Bronchial epithelial cell (primary cell): ENCODE measurements at places on chromosomes 1 and 21.

DNA sequence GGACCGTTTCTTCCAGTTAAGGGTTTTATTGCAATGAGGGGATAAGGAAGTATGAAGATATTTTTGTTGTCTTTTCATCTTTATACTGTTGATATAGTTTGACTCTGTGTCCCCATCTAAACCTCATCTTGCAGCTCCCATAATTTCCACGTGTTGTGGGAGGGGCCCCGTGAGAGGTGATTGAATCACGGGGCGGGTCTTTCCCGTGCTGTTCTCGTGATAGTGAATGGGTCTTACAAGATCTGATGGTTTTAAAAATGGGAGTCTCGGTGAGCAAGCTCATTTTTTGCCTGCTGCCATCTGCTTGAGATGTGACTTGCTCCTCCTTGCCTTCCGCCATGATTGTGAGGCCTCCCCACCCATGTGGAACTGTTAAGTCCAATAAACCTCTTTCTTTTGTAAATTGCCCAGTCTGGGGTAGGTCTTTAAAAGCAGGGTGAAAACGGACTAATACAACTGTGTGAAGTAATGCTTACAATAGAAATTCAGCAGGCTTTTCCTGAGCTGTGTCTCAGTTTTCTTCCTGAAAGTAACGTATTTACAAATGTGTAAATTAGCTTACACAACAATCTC lies 377.3 kb downstream of the SIPA1L2 start:
- DNase-seq: no peak

DNA sequence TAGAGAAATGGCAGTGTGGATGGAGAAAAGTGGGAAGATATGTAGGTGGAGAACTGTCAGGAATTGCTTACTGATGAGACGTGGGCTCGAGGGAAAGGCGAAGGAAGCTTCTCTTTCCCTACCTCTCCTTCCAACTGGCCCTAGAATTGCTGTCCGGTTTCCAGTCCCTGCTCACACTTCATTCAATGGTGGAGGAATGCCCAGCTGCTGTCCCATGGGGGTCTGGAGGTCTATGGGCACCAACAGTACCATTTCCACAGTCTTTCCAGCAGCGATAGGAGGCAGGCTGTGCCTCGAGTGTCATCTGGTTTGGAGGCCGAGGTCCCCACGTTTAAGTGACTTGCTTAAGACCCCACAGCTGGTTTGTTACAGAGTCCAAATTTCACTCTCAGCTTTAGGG lies 31.5 kb upstream of the CD1D start:
- DNase-seq: no peak

- DNase-seq: peak; percentile 98
Measured at GRCh38 chr1:9890224-9890731, 19.8 kb downstream of the CTNNBIP1 start.

DNA sequence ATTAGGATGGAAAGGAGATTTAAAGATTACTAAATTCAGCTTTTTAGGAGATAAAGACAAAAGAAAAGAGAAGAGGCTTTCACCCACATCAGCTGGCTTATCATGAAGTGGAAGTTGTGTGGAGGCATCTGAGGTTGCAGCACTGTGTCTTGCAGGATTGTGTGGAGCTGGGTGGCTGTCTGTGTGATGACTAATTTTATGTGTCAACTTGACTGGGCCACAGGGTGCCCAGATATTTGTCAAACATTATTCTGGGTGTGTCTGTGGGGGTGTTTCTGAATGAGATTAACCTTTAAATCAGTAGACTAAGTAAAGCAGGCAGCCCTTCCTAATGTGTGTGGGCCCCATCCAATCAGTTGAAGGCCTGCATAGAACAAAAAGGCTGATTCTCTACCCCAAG lies 3.9 kb downstream of the KCNA10 start:
- DNase-seq: no peak

DNA sequence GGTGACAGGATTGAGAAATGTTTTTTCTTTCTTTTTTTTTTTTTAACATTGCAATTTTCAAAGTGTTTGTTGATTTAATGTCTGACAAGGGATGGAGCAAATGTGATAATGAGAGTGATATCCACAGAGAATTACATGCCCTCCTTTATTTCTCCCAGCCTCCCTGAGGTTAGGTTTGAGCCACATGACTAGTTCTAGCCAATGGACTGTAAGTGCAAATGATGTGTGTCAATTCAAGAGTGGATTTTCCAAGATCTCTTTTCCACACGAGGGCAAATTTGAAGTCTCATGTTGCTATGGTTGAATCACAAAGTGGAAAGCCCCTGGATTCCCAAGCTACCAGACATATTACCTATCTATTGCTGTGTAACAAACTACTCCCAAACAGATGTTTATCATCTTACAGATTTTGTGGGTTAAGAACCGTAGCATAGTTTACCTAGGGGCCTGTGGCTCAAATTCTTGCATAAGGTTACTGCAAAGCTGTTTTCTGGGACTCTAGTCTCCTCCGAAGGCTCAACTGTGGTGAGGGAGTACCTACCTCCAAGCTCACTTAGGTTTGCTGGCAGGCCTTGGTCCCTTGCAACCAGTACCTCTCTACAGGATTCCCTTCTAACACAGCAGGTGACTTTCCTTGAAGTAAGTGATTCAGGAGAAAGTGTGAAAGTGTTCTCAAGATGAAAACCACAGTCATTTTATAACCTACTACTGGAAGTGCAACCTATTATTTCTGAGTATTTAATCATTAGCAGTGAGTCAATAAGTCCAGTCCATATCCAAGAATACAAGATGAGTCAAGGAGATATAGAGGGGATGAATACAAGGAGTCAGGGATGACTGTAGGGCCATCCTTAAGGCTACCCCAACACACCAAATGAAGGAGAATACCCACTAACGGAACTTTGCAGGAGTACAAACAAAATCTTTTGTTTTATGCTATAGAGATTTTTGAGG lies 533.6 kb downstream of the PTPRC start:
- peak; percentile 27 for DNase-seq

- DNase-seq: peak; percentile 34
Measured at GRCh38 chr1:23657659-23658275, 33.8 kb upstream of the RPL11 start.

DNA sequence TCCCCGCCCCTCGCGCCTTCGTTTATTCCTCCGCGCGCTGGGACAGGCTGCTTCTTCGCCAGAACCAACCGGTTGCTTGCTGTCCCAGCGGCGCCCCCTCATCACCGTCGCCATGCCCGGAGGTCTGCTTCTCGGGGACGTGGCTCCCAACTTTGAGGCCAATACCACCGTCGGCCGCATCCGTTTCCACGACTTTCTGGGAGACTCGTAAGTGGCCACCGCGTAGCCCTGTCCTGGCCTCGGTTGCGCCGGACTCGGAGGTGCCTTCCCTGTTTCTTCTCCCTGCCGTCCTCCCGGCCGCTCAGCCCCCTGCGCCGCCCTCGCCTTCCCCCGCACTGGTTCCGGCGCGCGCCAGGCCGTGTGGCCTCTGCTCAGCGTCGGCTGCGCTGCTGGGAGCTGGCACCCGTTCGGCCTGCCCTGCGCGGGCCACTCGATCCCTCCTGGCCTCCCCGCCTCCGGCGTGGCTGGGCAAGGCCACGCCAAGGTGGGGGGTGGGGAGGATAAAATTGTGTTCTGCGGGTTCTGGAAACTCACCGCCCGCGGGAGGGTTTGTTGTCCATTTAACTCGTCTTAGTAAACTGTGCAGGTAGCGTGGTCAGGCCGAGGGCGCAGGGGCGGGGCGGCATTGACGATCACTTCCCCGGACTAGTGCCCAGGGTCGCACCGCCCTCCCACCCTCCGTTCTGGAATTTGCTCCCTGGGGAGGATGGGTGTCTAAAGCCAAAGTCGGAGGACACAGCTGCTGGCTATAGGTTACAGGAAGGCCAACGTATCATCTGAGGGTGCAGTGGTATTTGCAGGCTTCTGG lies at the start of gene PRDX6:
PRDX6 (plus strand) TSS at position 50 of the 808 bp plus-strand sequence; CDS start at position 113, 63 bp downstream.
- DNase-seq: peak; percentile 50

DNA sequence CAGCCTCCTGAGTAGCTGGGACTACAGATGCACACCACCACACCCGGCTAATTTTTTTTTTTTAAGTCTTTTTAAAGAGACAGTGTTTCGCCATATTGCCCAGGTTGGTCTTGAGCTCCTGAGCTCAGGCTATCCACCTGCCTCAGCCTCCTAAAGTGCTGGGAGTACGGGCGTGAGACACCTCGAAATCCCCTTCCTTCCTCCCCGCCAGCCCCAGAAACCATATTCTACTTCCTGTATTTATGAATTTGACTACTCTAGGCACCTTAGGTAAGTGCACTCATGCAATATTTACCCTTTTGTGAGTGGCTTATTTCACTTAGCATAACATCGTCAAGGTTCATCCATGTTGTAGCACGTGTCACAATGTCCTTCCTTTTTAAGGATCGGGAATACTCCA lies 6.9 kb upstream of the LRP8 start:
- no peak for DNase-seq

DNA sequence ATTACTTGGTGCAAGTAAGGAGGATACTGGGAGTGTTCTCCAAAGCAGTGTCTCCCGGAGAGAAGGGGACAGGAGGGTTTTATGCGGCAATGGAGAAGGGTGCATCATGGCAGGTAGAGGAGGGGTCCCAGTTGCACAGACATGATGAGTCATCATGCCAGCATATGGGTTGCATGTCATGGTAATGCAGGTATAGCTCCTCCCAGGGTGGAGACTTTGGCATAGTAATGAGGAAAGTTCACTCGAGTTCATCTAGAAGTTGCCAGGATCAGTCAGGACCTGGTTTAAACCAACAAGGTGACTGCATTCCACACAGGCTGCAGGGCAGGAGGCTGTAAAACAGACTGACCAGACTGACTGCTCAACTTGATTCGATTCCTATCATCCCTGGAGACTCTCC lies 355.7 kb upstream of the DUSP10 start:
- peak; percentile 72 for DNase-seq

GRCh38 chr1:19033926-19034680 lies 77.6 kb upstream of the IFFO2 start:
- DNase-seq: peak; percentile 97

DNA sequence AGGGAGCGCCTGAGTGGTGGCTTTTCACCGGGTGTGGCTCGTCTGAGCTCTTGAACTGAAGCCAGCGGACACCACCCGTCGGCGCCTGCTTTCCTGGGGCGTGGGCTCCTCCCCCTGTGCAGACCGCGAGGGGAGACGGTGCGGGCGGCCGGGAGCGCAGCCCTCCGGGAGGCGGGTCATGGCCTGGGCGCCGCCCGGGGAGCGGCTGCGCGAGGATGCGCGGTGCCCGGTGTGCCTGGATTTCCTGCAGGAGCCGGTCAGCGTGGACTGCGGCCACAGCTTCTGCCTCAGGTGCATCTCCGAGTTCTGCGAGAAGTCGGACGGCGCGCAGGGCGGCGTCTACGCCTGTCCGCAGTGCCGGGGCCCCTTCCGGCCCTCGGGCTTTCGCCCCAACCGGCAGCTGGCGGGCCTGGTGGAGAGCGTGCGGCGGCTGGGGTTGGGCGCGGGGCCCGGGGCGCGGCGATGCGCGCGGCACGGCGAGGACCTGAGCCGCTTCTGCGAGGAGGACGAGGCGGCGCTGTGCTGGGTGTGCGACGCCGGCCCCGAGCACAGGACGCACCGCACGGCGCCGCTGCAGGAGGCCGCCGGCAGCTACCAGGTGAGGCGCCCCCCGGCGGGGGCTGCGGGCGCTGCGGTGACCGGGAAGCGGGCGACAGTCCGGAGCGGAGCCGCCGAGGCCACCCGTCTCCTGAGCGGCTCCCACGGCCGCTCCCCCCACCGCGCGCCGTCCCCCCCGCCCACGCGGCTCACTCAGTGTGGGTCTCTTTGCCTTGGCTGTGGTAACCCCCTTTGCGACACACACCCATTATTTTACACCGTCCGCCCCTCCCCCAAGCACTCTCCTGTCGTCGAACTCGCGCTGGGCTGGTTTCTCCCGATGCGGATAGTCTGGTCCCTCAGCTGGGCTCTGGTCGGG lies at the start of gene TRIM58:
TRIM58 (plus strand) TSS at position 119 of the 916 bp plus-strand sequence; CDS start at position 179, 60 bp downstream.
- DNase-seq: no peak

GRCh38 chr1:3132660-3133059 lies 63.7 kb downstream of the PRDM16 start:
- DNase-seq: no peak

DNA sequence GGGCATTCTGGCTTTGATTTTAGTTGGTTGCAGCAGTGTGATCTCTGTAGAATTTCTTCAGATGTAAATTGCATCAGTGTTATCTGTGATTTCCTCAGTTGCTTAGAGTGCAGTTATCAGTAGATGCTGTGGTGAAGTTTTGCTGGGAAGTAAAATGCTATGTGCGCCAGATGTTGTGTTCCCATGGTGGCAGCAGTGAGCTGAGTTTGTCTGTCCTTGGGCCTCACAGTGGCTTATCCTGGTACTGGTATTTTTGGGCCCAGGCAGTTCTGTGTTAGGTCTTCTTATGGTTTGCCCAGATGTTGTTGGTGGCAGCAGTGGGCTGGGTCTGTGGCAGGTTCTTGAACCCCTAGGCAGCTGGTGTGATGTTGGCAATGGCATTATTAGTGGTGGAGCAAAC lies 1242.1 kb downstream of the PLA2G4A start:
- DNase-seq: no peak

DNA sequence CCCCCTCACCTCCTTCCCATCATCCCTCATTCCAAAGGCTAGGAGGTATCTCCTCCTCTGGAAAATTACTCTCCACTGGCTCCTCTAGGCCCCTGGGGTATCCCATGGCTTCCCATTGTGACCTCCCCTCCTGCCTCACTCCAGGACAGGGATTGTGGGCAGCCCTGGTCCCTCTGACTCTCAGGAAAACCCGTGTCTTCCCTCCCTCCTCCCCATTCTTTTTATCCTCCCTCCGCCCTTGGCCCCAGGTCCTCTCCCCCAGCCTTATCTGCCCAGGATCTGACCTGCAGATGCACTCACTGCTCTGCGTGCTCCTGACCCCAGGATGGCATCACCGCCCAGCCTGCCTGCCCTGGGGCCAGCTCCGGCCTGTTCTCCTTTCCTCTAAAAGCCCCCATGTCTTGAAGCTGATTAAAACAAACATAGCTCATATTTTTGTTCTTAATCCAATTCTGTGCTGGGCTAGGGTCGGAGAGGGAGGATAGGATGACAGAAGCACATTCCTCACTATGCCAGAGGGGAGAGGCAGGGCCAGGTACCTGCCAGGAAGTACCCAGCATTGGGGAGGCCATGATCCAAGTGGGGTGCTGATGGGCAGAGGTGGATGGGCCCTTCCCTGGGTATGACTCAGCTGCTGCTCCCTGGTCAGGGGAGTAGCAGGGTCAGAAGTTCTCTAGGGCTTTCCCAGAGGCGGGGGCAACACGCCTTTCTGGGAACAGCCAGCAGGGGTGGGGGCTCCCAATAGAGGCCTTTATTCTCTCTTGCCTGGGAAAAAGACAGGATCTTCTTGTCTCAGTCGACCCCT lies 13.8 kb upstream of the UBL4B start:
- DNase-seq: no peak

DNA sequence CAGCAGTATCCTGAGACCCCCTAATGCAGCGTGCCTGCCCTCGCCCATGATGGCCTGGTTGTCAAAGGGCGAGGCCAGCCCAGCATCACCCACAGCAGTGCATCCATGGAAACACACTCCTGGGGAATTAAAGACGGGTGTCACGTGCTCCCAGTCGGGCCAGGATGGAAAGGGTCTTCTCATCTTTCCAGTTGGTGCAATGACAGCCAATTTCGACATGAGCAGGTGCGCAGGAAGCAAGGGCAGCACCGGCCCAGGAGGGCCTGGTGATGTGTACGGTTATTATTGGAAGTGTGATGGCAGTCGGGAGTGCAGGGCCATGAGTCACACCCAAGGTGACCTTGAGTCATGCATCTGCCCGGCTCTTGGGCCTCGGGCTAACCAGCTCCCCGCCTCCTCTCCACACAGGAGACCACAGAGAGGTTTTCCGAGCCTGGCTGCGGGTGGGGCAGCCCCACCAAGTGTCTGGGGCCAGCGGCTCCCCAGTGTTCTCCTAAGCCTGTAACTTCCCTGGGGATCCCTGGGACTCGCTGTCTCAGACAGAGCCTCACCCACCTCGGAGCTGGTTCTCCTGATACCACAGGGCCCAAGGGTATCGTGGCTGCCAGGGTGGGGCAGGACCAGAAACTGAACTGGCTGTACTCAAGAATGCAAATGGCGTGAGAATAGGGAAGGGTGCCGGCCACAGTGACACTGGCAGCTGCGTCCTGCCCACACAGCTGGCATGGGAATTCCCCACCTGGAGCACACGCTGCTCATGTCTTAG lies 119.8 kb downstream of the SIK1 start:
- DNase-seq: peak; percentile 58
